ENCODE measurements at places on chromosomes 11 and 22. TPM values are rescaled to one million over a fixed set of nuclear protein-coding genes. Genes with fewer than 3 reads are reported as not detected.

DNA sequence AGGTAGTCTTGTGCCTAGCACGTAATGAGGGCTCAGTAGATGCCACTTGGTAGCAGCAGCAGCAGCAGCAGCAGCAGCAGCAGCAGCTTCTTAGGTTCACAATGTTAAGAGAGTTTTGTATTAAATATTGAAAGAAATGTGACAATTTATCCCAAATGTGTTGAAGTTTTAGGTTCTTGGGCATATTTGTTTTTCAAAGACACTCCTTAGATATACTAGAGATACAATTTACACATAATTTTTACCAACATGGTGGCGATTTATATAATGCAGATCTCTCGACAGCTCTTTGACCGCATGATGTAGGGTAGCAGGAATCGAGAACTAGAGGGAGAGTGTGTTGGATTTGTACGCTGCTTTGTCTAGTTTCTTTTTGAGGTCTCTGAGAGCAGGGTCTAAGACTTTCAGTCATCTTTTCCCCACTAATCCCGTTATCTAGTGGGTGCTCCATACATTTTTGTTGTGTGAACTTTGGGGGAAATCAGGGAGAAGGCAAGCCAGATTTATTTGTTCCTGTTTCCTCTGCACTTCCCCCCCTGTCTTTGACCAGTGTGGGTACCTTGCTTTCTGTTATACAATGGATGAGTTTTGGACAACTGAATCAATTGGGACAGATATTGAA lies 1.4 kb downstream of the FDX1 start:
- peak overlapping the region; percentile 93 for H3K27ac ChIP-seq
- H3K4me1 ChIP-seq = peaks cover 4% of the 10 kb centered on the region
- DNase-seq = no peak
- H3K36me3 ChIP-seq = no peaks in the 10 kb centered on the region
- H3K27me3 ChIP-seq = no peaks in the 10 kb centered on the region

DNA sequence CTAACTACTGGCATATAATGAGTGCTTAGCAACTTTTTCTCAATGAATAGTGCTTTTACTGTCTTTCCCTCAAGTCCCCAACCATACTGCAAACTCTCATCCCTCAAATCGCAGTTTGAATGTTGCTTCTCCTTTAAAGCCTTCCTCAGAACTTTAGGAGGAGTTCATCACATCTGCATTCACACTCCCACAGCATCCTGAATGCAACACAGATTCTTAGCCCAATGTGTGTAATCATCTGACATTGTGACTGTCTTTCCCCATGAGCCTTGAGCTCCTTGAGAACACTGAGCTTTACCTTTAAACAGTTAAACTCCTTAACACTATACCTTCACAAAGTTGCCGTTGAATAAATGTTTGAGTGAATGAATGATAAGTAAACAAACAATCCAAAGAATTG lies 81.7 kb upstream of the FAM181B start:
- no peak overlapping the region for H3K4me3 ChIP-seq
- H3K4me1 ChIP-seq = no peaks in the 10 kb centered on the region
- DNase-seq = no peak
- no peak overlapping the region for H3K27ac ChIP-seq
- no peaks in the 10 kb centered on the region for H3K36me3 ChIP-seq
- no peaks in the 10 kb centered on the region for H3K27me3 ChIP-seq

GRCh38 chr11:127592371-127592770 lies 591.8 kb upstream of the KIRREL3 start:
- no peak overlapping the region for H3K4me3 ChIP-seq
- H3K4me1 ChIP-seq = no peaks in the 10 kb centered on the region
- no peak for DNase-seq
- no peaks in the 10 kb centered on the region for H3K36me3 ChIP-seq

OR4C16 gene
- not detected for total RNA-seq

MRGPRX3 gene
- total RNA-seq = not detected

- no peaks in the 10 kb centered on the region for H3K27me3 ChIP-seq
- H3K4me1 ChIP-seq = peaks cover 9% of the 10 kb centered on the region
- peak; percentile 37 for DNase-seq
- H3K27ac ChIP-seq = peak overlapping the region; percentile 27
- H3K36me3 ChIP-seq = no peaks in the 10 kb centered on the region
Observed at GRCh38 chr11:69272831-69273485, 21.0 kb upstream of the MYEOV start.

DNA sequence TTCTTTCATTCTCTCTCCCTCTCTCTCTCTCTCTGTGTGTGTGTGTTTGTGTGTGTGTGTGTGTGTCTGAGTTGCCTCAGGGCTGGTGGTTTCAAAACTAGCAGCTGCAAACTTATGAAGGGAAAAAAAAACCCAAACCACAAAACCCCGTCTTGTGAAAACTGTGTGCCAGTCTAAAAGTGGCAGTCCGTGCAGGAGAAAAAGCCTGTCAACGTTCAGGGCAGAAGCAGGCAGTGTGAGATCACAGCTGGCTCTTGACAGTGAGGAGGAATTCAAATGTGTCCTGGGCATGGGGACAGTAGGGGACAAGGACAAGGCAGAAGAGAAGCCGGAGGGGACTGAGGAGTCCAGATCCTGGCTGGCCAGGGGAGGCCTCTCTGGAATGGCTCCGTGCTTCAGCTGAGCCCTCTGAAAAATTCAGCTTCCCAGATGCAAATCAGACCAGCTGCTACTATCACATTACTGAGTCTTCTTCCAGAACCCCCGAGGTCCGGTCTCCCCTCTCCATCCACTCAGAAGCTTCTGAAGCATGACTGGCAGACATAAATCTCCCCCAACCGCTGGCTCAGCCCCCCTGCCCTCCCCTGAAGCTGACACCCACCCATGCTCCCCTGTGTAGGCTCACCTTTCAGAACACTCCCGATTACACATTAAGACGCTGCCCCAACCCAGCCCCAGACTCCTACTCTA lies 31.9 kb downstream of the FLI1 start:
- H3K4me3 ChIP-seq = no peak overlapping the region
- H3K27me3 ChIP-seq = peaks cover 6% of the 10 kb centered on the region
- no peak overlapping the region for H3K27ac ChIP-seq
- no peaks in the 10 kb centered on the region for H3K4me1 ChIP-seq

NELL1 gene
- total RNA-seq = not detected

DNA sequence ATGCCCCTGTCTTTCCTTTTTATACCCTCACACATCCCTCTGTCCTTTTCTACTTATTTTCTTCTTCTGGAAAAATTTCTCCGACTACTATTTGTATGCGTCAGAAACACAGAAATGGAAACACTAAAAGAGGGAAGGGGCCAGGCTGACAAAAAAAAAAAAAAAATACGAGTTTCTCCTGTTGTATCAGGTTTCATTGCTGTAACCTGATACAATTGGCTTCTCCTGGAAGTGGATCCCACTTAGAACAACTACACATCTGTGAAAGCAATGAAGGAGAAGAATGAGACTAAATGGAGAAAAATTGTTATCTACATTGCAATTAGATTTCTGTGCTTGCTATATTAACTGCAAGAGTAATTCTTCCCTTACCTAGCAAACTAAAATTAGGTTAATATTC lies 393.9 kb downstream of the GUCY1A2 start:
- no peaks in the 10 kb centered on the region for H3K36me3 ChIP-seq
- no peak for DNase-seq
- H3K27me3 ChIP-seq = no peaks in the 10 kb centered on the region
- no peak overlapping the region for H3K4me3 ChIP-seq
- no peaks in the 10 kb centered on the region for H3K4me1 ChIP-seq

APOA1 gene
- 0.33 TPM for total RNA-seq

SYT8 gene
- 12.1 TPM for total RNA-seq

GPHA2 gene
- not detected for total RNA-seq

ZNF280B gene
- 0.33 TPM for total RNA-seq

- H3K36me3 ChIP-seq = no peaks in the 10 kb centered on the region
- no peak for DNase-seq
- peak overlapping the region; percentile 84 for H3K4me3 ChIP-seq
- H3K27ac ChIP-seq = peak overlapping the region; percentile 23
Observed at GRCh38 chr11:45900916-45901617, 6.0 kb downstream of the FREY1 start.

CFAP300 gene
- 2.0 TPM for total RNA-seq

DNA sequence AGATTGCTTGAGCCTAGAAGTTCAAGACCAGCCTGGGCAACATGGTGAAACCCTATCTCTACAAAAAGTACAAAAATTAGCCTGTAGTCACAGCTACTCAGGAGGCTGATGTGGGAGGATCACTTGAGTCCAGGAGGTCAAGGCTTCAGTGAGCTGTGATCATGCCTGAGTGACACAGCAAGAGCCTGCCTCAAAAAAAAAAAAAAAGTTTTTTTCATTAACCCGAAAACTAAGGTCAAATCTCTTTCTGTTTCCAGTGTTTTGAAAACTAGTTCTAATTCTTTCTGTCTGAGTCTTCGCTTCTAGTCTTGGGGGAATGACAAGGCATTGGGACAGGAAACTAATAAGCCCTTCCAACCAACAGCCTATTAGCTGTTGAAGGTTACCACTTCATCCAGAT lies 57.6 kb downstream of the LIF start:
- no peak for DNase-seq
- H3K4me1 ChIP-seq = no peaks in the 10 kb centered on the region
- no peaks in the 10 kb centered on the region for H3K36me3 ChIP-seq
- no peak overlapping the region for H3K4me3 ChIP-seq
- H3K27ac ChIP-seq = no peak overlapping the region

DNA sequence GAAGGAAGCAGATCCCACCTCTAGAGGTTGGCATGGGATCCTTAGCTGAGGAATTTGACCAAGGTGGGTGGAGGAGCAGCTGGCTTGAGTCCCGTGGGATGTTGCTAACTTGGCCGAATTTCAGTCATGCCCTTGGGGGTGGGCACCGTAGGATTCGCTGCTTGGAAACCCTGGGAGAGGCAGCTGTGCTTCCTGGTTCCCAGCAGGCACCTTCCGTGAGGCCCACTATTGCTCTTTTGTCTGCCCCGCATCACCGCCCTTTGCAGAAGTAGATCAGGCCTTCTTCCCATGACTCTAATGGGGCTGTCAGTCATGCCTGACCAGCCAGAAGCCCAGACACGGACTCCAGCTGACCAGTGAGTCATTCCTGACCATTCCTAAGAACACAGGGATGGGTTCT lies 292.3 kb upstream of the SYN3 start:
- H3K4me3 ChIP-seq = no peak overlapping the region
- no peaks in the 10 kb centered on the region for H3K36me3 ChIP-seq
- H3K4me1 ChIP-seq = no peaks in the 10 kb centered on the region

DNA sequence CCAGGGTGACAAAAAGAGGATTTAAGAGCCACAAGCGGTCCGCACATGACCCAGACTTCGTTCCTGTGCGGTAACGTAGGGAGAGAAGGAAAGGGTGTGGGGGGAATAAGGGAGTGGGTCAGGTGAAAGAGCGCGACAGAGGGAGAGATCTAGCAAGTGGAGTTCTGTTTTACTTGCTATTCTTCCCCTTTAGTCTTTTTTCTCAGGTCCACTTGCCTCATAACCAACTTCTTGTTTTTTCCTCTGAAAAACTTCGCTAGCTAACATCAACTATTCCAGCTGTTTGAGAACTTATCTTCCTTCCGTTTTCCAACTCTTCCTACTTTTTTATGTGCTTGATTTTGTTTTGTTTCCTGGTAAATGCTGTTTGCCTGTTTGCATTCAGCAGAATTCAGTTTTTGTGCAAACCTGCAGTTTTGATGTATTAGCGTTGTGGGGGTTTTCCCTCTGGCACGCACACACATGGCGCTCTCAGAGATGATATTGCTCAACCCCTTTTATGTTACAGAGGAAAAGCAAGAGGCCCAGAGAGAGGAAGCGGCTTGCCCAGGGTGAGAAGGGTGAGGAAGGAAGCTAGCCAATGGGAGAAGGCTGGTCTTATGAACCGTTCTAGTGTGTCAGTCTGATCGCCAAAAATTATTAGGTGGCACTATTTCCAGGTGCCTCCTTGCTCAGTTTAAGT lies 592 bp upstream of the CTSC start:
- H3K4me1 ChIP-seq = no peaks in the 10 kb centered on the region
- H3K36me3 ChIP-seq = no peaks in the 10 kb centered on the region
- peak overlapping the region; percentile 70 for H3K4me3 ChIP-seq
- no peaks in the 10 kb centered on the region for H3K27me3 ChIP-seq
- H3K27ac ChIP-seq = peak overlapping the region; percentile 67

- no peaks in the 10 kb centered on the region for H3K27me3 ChIP-seq
- H3K4me3 ChIP-seq = peak overlapping the region; percentile 68
- H3K4me1 ChIP-seq = peaks cover 2% of the 10 kb centered on the region
- DNase-seq = peak; percentile 71
Observed at GRCh38 chr22:50531546-50531961, 1.7 kb upstream of the TYMP start.

- no peaks in the 10 kb centered on the region for H3K4me1 ChIP-seq
- DNase-seq = no peak
- H3K4me3 ChIP-seq = no peak overlapping the region
- H3K27me3 ChIP-seq = no peaks in the 10 kb centered on the region
- H3K27ac ChIP-seq = peak overlapping the region; percentile 3
- peaks cover 6% of the 10 kb centered on the region for H3K36me3 ChIP-seq
Observed at GRCh38 chr22:17726928-17727897, 47.1 kb downstream of the BID start.

GRCh38 chr22:48547971-48548370 lies 1279.7 kb downstream of the BRD1 start:
- H3K4me3 ChIP-seq = no peak overlapping the region
- H3K4me1 ChIP-seq = no peaks in the 10 kb centered on the region
- H3K27ac ChIP-seq = no peak overlapping the region
- H3K36me3 ChIP-seq = no peaks in the 10 kb centered on the region

DNA sequence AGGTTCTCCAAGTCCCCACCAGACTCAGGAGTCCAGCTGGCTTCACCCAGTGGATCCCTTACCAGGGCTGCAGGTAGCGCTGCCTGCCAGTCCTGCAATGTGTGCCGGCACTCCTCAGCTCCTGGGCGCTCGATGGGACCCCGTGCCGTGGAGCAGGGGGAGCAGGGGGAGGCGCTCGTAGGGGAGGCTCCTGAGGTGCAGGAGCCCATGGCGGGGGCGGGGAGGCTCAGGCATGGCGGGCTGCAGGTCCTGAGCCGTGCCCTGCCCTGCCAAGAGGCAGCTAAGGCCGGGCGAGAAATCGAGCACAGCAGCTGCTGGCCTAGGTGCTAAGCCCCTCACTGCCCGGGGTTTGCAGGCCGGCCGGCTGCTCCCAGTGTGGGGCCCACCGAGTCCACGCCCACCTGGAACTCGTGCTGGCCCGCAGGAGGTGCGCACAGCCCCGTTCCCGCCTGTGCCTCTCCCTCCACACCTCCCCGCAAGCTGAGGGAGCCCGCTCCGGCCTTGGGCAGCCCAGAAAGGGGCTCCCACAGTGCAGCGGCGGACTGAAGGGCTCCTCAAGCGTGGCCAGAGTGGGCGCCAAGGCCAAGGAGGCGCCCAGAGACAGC lies 792.9 kb upstream of the CCDC179 start:
- no peak overlapping the region for H3K4me3 ChIP-seq
- H3K4me1 ChIP-seq = no peaks in the 10 kb centered on the region
- no peak for DNase-seq
- H3K36me3 ChIP-seq = no peaks in the 10 kb centered on the region

GRCh38 chr11:86641537-86642261 lies 30.7 kb downstream of the ME3 start:
- no peaks in the 10 kb centered on the region for H3K27me3 ChIP-seq
- H3K4me1 ChIP-seq = no peaks in the 10 kb centered on the region
- DNase-seq = no peak
- no peak overlapping the region for H3K4me3 ChIP-seq
- no peaks in the 10 kb centered on the region for H3K36me3 ChIP-seq
